ENCODE measurements at places on chromosomes 5 and 9. TPM values are rescaled to one million over a fixed set of nuclear protein-coding genes. Genes with fewer than 3 reads are reported as not detected.

DNA sequence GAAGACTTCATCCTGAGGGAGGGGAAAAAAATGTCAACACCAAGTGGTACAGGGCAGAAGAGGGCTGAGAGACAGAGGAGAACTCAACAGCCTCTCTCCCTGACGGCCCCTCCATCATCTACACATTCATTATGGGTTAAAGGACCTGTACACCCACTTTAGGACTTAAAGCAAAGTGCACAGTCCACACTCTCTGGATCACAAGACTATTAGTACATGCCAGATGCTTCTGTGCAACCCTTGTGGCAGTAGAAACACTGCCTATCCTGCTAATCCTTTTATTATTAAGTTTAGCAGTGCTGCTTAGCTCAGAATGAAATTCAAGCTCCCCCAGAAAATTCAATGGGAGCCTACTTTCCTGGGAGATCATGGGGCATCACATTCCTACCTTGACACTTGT lies 1.9 kb downstream of the FRMD3 start:
- no peak overlapping the region for H3K27ac ChIP-seq
- DNase-seq: no peak
- no peaks in the 10 kb centered on the region for H3K36me3 ChIP-seq

GRCh38 chr9:22157276-22157675 lies 148.2 kb upstream of the CDKN2B start:
- H3K27me3 ChIP-seq: peaks cover 2% of the 10 kb centered on the region
- H3K4me1 ChIP-seq: peaks cover 43% of the 10 kb centered on the region
- H3K36me3 ChIP-seq: no peaks in the 10 kb centered on the region
- no peak for DNase-seq
- peak overlapping the region; percentile 69 for H3K27ac ChIP-seq

GRCh38 chr9:4569101-4569500 lies 78.8 kb downstream of the SLC1A1 start:
- H3K4me1 ChIP-seq: no peaks in the 10 kb centered on the region
- H3K4me3 ChIP-seq: no peak overlapping the region
- DNase-seq: no peak
- peaks cover 25% of the 10 kb centered on the region for H3K36me3 ChIP-seq

DNA sequence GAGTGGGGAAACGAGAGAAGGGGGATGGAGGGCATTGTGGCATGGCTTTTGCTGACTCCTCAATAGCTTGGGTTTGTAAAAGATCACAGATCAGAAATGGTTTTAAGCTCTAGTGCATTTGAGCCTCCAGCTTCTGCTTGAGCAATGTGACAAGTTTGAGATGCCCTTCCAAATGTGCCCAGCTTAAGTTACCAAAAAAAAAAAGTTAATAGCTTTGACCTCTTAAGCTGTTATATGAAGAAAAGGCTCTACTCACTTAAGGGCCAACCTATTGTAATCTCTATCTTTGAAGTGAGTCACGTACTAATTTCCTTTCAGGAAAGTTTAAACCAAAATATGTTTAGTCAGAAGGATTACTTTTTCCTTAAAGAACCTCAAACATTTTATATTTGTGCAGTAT lies 428.8 kb upstream of the ACTBL2 start:
- H3K27ac ChIP-seq: no peak overlapping the region
- H3K4me3 ChIP-seq: no peak overlapping the region
- H3K4me1 ChIP-seq: no peaks in the 10 kb centered on the region
- H3K36me3 ChIP-seq: no peaks in the 10 kb centered on the region
- no peaks in the 10 kb centered on the region for H3K27me3 ChIP-seq
- no peak for DNase-seq

DNA sequence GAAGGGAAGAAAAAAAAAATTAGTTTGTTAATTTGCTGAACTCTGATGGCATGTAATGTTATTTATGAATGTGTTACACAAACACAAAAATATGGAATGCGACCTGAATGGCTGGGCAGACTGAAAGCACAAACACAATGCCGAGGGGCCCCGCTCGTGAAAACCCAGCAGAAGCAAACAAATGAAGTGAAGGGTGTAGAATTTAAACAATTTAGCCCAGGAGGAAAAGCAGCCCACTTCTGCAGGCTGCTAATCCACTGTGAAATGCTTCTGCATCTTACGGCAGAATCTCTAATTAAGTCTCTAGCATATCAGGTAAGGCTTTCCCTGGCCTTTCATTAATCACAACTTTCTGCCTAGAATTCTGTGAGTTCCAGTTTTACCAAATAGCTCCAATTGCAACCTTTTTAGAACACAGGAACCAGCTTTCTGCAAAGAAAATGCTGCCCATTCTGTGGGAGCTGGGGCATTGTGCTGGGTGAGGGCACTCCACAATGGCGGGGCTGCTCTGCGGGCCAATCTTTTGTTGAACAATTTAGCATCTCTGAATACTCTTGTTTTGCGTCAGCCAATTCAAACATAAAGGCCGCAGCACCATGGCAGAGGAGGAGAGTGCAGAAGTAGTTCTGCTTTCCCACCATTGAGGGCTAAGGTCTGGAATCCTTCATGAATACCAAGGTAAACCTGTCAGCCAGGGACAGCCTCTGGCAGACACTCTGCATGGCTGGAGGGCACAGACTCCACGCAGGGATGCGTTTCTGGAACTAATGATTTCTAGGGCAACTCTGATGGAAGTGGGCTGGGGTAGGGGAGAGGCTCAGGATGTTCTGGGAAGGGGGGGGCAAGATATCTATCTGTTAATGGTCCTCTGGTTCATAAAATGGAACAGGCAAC lies 66.4 kb downstream of the PTCH1 start:
- H3K27ac ChIP-seq: no peak overlapping the region
- no peaks in the 10 kb centered on the region for H3K4me1 ChIP-seq
- H3K36me3 ChIP-seq: peaks cover 28% of the 10 kb centered on the region
- no peaks in the 10 kb centered on the region for H3K27me3 ChIP-seq
- DNase-seq: no peak

DNA sequence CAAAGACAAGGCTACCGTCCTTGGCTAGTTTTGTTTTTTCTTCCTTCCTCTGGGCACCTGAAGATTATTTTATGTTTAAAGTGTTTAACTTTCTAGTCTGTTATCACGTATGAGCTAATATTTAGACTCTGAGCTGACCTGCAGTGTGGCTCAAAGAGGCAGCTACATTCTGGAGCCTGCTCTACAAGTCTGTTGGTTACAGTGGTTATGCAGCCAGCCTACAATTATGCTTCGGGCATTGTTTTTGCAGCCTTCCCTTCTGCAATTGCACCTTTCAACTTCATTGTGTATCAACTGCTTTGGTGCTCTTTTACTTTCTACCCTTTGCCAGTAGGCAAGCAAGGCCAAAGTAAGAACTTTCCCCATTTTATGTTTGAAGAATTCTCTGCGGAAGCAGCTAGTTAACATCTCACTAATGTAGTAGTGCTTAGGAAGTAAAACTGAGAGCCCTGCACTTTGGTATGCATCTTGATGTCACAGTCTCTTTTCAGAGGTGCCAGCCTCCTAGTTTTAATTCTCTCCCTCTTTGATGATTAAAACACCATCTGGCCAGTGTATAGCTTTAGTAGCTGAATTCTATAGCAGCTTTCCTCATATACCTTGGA lies 322.1 kb downstream of the FAM170A start:
- no peaks in the 10 kb centered on the region for H3K4me1 ChIP-seq
- H3K4me3 ChIP-seq: no peak overlapping the region

DNA sequence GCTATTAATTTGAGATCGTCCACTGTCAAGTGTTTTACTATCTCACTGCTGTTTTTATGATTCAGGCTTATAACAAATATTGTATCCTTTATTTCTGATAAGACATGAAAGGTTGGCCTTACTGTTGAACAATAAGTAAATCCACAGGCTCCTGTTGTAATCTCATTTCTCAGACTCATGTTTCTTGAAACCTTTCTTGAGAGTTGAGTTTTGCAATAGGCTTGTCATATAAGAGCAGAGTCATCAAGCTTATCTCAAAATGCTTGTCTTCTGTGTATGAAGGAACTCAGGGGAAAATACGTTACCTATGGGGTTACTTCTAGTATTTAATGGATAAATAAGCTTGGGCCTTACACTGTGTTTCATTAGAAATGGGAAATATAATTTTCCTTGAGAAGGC lies 9.2 kb upstream of the TLX3 start:
- peaks cover 11% of the 10 kb centered on the region for H3K36me3 ChIP-seq
- no peak overlapping the region for H3K4me3 ChIP-seq
- no peak overlapping the region for H3K27ac ChIP-seq
- peaks cover 10% of the 10 kb centered on the region for H3K4me1 ChIP-seq

DNA sequence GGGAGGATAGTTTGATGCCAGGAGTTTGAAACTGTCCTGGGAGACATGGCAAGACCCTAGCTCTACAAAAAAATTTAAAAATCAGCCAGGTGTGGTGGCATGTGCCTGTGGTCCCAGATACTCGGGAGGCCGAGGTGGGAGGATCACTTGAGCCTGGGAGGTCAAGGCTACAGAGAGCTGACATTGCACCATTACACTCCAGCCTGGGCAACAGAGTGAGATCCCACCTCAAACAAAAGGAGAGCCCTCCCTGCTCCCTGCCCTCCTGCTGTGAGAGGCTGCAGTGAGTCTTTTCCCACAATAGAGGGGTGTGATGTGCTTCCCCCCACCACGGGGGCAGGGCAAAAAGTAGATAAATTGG lies 10.1 kb upstream of the CCDC187 start:
- no peaks in the 10 kb centered on the region for H3K27me3 ChIP-seq
- no peaks in the 10 kb centered on the region for H3K4me1 ChIP-seq
- H3K27ac ChIP-seq: no peak overlapping the region
- H3K36me3 ChIP-seq: peaks cover 7% of the 10 kb centered on the region

GRCh38 chr9:133792721-133793470 lies 54.7 kb upstream of the SARDH start:
- peak overlapping the region; percentile 19 for H3K4me3 ChIP-seq
- DNase-seq: no peak
- H3K4me1 ChIP-seq: peaks cover 7% of the 10 kb centered on the region
- H3K36me3 ChIP-seq: peaks cover 15% of the 10 kb centered on the region
- no peak overlapping the region for H3K27ac ChIP-seq

- no peaks in the 10 kb centered on the region for H3K27me3 ChIP-seq
- peak overlapping the region; percentile 91 for H3K27ac ChIP-seq
- no peak overlapping the region for H3K4me3 ChIP-seq
- no peak for DNase-seq
Measured at GRCh38 chr5:144697847-144698262, 527.2 kb downstream of the KCTD16 start.

GRCh38 chr9:130854092-130854491 lies 19.0 kb downstream of the ABL1 start:
- no peaks in the 10 kb centered on the region for H3K27me3 ChIP-seq
- DNase-seq: no peak
- H3K4me3 ChIP-seq: no peak overlapping the region
- peaks cover 50% of the 10 kb centered on the region for H3K4me1 ChIP-seq
- peak overlapping the region; percentile 22 for H3K27ac ChIP-seq
- peaks cover 11% of the 10 kb centered on the region for H3K36me3 ChIP-seq

DNA sequence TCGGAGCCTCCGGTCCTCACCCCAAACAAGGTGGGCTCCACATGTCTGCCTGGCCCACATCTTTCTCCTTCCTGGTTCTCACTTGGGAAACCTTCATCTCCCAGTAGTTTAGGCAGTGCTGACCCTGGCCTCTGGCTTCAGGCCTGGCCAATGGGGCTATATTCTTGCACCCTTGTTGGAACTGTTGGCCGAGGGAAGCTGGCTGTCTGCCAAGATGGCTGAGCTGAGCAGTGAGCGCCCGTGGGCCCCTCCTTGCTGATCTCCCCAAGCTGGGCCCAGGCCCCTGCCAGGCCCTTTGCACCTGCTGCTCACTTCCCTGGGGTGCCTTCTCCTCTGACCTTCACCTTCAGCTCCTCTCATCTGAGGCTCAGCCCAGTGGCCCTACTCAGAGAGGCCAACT lies 31.3 kb downstream of the TSPAN17 start:
- H3K4me3 ChIP-seq: no peak overlapping the region
- peaks cover 11% of the 10 kb centered on the region for H3K4me1 ChIP-seq
- H3K27ac ChIP-seq: no peak overlapping the region
- peaks cover 24% of the 10 kb centered on the region for H3K27me3 ChIP-seq
- no peak for DNase-seq
- H3K36me3 ChIP-seq: peaks cover 1% of the 10 kb centered on the region

GRCh38 chr5:65034029-65034812 lies 265.5 kb downstream of the CWC27 start:
- peak overlapping the region; percentile 13 for H3K4me3 ChIP-seq
- peaks cover 36% of the 10 kb centered on the region for H3K4me1 ChIP-seq
- no peak for DNase-seq
- no peak overlapping the region for H3K27ac ChIP-seq
- H3K36me3 ChIP-seq: no peaks in the 10 kb centered on the region
- no peaks in the 10 kb centered on the region for H3K27me3 ChIP-seq

DNA sequence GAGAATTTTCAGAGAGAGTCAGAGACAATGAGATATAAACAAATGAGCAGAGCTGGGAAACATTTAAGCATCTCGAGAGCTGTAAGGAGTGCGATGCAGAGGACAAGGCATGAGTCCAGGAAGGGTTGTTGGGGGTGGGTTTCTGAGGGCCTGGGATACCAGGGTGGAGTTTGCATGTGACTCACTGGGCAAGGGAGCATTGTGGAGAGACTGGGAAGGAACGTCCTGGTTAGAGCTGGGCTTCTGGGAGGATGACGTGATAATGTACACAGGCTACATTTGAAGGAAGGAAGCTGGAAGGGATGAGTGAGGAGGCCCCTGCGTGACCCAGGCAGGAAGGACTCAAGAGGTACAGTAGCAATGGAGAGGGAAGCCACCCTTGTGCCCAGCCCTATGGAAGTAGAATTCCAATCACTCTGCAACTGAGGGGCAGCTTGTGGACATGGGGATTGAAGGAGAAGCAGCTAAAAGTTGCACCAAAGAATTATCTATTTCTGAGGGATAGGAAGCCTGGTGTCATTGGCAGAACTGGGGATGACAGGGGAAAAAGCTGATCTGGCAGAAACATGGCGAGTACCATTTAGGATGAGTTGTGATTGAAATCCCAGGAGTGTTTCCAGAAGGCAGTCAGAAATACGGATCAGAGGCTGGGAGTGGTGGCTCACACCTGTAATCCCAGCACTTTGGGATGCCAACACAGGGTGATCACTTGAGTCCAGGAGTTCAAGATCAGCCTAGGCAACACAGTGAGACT lies 59.3 kb upstream of the AFAP1L1 start:
- DNase-seq: no peak
- peaks cover 3% of the 10 kb centered on the region for H3K27me3 ChIP-seq
- H3K4me3 ChIP-seq: no peak overlapping the region

- no peaks in the 10 kb centered on the region for H3K27me3 ChIP-seq
- no peaks in the 10 kb centered on the region for H3K4me1 ChIP-seq
Measured at GRCh38 chr5:161645264-161645663, 40.3 kb upstream of the GABRA6 start.

- no peaks in the 10 kb centered on the region for H3K27me3 ChIP-seq
- no peaks in the 10 kb centered on the region for H3K36me3 ChIP-seq
- no peak for DNase-seq
- H3K4me3 ChIP-seq: no peak overlapping the region
Measured at GRCh38 chr5:81225463-81225862, 7.7 kb upstream of the CKMT2 start.

DNA sequence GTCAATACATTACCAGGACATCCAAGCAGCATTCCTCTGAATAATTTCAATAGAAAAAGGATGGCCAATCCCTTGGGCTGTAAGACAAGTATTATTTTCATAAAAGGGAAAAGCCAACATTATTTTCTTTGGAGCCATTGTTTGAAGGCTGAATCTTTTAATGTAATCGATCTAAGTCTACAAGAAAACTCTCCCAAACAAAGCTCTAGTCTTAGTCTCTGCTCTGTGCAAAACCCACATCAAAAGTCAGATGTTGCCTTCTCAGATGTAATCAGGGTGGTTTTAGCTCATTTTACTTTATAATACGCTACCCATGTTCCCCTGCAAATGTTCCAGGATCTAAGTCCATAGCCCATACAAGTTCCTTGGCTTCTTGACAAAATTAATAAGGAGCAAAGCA lies 325.6 kb downstream of the TRPM3 start:
- H3K27me3 ChIP-seq: peaks cover 7% of the 10 kb centered on the region
- H3K36me3 ChIP-seq: no peaks in the 10 kb centered on the region
- H3K27ac ChIP-seq: no peak overlapping the region

NPR3 gene
- 315 TPM for total RNA-seq

BARHL1 gene
- total RNA-seq: not detected

SPEF2 gene
- total RNA-seq: 3.8 TPM

VPS13A gene
- 54.1 TPM for total RNA-seq

P4HA2 gene
- total RNA-seq: 261 TPM

C9 gene
- not detected for total RNA-seq
